ENCODE measurements at places on chromosomes 6 and 20.

DNA sequence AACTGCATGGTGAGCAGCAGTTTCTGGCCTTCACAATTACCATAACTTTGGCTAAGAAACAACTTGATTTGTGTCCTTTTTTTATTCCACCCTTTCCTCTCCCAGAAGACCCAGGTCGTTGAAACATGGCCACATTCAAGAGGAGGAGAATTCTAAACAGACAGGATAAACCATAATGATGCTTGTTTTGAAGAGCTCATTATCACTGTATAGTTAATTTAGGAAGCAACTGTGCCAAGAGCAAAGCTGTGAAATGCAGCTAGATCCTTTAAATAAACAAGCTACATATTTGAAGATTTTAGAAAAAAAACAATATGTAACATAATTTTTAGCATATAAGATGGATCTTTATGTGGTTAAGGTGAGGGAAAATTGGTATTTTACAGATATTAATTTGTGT lies 104.5 kb downstream of the KLHL32 start:
- no peak for DNase-seq

DNA sequence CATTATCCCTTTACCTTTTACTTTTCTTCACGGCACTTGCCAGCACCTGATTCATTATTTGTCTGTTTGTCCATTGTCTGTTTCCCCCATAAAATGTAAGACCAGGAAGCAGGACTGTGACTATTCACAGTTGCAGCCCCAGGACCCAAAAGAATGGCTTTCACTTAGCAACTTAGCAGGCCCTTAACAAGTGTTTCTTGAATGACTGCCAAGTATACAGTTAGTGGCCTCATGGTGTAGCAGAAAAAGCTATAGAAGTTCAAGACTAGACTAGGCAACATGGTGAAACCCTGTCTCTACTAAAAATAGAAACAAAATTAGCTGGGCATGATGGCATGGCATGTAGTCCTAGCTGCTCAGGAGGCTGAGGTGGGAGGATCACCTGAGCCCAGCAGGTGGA lies 4.3 kb downstream of the SLC26A8 start:
- no peak for DNase-seq

- DNase-seq = no peak
Measured at GRCh38 chr6:27076116-27076515, 171.4 kb upstream of the PRSS16 start.

- DNase-seq = no peak
Measured at GRCh38 chr6:111658462-111659154, 52.9 kb upstream of the TRAF3IP2 start.

- no peak for DNase-seq
Measured at GRCh38 chr6:139369568-139370282, 4.7 kb downstream of the CITED2 start.

DNA sequence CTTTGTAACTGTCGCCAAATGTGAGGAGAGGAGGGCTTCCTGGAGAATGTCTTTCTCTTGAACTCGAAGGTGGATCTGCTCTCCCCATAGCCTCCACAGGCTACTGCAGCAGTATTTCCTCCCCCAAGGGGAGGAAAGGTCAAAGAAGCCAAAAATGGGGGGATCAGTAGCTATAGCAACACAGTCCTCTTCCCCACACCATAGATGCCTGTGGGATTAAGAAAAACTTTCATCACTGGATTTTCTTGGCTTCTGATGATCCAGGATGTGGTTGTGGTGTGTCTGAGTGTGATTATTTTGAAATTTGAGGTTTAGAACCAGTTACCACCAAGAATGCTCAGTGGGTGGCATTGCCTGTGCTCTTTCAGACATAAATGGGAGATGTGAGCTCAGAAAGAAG lies 140.1 kb upstream of the SPACA1 start:
- DNase-seq = no peak

DNA sequence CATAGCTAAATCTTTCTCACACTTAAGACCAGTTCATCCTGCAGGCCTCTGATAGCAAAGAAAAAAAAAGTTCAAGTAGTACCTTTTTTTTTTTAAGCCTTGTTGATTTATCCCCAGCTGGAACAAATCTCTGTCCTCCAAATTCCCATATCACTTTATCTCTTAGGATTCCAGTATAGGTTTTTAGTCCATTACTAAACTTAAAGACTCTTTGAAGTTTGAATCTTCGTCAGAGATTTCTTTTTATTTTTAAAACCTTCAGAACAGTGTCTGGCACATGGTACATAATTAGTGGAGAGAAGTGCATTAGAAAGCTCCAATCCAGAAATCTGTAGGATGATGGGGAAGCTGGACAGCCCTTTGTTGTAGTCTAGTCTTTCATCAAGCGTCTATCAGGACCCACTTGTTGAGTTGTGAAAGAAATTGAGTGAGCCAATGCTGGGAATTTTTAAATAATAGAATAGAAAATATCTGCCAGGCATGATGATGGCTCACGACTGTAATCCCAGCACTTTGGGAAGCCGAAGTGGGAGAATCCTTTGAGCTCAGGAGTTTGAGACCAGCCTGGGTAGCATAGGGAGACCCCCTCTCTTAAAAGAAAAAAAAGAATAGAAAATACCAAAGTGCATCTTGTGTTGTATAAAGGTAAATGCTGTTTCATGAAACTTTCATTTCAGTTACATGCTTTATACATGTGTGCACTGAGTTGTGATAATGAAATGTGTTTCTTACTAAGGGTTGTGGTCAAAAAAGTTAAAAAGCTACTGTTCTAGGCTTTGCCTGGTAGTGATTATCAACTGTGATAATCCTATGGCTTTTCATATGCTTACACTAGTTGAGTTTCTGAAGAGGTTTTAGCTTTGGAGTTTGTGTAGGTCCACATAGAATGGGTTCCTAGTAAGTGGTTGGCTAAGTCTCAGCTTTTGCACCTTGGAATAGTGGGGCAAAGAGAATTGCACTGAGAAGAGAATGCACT lies 3.2 kb downstream of the NFYA start:
- DNase-seq = no peak

- no peak for DNase-seq
Measured at GRCh38 chr20:33766686-33767085, 34.9 kb downstream of the ZNF341 start.

DNA sequence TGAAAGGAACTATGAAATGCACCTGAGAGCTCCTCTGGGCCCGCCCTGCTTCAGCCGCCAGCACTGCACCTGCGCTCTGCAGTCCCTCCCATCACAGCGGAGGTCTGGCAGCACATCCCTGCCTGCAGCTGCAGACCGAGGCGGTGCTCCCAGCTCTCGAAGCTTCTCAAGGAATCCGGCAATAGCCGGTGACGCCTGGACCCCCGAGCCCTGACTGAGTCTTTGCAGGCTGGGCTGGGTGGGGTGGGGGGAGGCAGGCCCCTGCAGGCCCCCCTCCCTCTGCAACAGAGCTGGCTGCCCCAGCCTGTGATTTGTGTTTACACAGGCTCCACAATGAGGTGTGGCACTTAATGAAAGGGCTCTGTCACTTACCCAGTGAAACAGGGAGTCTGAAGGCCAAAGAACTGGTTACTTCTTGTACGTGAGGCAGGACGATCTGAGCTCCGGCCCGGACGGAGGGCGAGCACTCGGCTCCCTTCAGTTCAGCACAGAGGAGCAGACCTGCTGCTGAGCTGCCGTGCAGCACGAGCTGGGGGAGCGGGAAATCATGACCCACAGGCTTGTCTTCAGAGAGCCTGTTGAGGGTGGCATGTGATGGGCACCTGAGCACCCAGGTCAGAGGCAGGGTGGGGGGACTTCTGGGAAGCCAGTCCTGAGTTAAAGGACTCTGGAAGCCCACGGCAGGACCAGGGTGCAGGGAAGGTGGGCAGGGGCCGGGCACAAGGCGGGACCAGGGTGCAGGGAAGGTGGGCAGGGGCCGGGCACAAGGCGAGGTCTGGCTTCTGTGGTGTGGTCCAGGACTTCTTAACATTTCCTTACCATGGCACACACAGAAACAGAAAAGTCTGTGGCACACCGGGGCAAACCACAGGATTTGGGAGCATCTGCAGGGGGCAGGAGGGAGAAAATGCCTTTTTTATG lies 192.3 kb upstream of the THBS2 start:
- DNase-seq = no peak

DNA sequence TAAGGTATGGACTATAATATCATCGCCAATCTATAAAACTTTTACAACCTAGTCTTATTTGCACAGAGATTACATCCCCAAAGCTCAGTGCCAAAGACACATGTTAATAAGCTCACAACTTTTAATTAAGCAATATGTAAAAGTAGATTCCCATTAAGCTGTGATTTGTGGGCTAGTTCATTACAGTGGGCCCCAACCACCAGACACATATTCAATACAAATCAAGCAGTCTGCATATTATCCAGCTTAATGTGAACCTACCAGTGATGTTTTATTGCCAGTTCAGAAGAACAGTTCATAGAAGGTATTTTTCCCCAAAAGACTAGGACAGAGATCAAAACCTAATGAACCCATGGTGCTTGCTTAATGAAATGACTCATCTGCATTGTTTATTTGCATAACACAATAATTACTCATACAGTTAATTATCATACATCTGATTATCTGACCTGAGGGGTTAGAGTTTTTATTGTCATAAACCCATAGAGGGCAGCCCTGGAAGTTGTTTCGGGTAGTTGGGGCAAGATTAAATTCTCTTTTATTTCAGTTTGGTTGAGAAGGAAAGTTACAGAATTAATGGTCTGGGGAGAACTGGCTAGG lies 831.0 kb downstream of the TFAP2A start:
- DNase-seq = no peak

DNA sequence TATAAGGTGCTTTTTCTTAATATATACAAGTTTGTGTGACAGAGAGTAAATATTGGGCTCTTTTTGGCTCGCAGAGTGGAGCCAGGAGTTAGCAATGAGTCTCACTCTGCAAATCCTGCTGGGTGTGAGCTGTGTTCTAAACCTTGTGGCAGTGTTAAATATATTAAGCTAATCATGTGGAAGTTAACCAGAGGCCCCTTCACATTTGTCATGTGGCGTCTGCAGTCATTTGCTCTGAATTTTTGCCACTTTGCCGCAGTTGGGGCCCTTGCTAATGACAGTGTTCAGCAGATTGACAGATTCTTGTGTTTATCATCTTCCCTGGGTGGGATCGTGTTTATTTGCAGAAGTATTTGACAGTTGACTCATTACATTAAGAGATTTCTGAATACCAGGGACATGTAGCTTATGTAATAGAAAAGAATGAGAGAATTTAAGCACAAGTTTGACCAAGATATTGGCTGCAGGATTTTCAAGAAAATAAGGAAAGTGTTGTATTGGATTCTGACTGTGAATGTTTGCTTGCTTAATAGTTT lies 37.9 kb downstream of the SPATA2 start:
- DNase-seq = no peak

- no peak for DNase-seq
Measured at GRCh38 chr6:112524071-112524470, 176.9 kb downstream of the RFPL4B start.

DNA sequence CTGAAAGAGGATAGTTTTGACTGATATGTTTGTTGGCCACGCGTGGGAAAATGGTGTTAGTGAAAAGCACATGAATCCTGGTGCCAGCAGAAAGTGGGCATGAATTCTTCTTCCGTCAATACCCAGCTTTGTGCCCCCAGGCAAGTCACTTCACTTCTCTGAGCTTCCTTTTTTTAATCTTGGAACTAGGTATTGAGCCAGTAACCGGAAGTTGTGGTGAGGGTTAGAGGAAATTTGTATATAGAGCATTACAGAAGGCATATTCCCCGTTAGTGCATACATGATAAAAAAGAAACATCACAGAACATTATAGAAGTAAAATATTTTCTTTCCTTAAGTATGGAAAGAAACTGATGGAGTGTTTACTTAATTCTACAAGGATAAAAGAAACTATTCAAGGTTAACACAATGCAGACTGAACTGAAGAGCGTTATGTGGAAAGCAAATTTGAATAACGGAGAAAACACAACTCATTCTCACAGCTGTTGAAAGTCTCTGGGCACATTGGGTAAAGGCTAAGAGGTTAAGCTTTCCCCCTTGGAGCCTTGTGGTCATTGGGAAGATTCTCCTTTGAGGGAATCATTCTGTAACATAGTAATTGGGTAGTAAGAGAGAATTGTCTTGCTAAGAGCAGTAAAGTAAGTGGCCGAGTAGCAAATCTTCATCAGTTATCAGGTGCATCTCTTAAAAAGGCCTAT lies 223.1 kb downstream of the BCAS1 start:
- DNase-seq = no peak

- no peak for DNase-seq
Measured at GRCh38 chr20:25273541-25274358, 25.9 kb downstream of the PYGB start.

DNA sequence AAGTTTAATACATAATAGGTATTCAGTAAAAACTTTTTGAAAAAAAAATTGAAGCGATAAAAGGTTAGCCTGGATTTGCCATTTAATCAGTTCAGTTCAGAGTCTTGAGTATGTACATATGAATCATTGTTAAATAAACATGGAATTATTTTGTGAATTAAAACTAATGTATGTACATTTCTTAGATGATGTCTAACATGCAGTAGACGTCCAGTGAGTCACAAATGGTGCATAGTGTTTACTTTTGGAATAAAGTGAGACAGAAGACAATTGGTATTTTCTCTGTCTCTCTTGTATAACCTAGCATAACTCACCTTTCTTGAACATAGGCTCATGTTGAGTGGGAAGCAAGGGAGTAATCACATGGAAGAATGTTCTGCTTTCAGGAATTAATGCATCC lies 83.5 kb downstream of the EYS start:
- no peak for DNase-seq

DNA sequence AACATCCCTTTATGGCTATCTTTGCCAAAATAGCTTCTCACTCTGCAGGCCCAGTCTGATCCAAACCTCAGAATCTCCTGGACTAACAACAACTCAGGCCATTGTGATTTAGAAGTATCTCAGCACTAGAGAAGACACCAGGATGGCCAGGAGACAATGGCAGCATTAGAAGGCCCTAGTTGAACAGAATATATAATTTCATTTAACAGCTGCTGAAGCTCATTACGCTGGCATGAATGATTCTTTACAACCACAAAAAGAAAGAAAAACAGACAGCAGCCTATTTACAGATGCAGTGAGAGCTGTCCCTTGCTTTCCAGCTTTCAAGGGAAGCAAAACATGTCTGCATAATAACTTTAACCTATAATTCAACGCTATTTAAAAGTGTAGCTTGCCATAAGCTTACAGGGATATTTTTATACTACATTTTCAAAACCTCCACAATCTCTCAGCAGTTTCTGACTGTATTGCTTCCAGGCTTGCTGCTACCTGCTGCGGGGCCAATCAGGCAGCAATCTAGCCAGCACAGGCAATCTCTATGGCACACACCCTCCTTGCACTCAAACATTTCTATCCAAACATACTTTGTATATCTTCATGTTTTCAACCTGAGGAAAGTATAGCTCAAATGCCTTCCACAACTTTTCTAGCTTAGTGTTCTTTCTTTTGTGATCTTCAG lies 107.3 kb downstream of the OGFRL1 start:
- DNase-seq = no peak

GRCh38 chr20:24917056-24917455 lies 32.0 kb upstream of the CST7 start:
- no peak for DNase-seq
